ENCODE measurements at places on chromosomes 11 and 22.

DNA sequence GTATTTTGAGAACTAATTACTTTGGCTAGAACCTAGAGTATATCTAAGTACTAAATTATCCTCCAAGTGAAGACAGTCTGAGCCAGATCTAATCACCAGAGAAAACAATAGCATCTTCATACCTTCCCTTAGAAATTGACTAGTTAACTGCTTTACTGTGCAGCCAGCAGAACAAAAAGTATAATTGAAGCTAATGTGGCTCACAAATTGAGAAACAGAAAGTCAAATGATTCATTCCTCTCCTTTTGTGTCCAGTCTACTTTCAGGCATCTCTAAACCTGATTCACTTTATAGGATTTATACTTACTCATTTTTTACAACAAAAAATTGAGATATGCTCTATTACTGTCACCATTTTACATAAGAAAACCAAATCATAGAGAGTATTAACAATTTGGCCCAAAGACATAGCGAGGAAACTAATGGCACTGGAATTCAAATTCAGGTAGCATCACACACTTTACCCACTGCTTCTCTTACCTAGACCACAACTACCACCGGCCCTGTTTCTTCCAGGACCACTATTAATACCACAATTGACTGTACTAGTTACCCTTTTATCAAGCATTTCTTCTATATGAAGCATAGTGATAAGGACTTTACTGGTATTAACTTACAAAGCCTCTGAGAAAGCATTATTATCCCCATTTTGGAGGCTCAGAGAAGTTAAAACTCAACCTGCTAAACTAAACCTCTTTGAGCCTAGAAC lies 1402.6 kb upstream of the TENM4 start:
- DNase-seq, result no peak

- no peak for DNase-seq
Observed at GRCh38 chr11:1784761-1785650, 21.3 kb upstream of the CTSD start.

DNA sequence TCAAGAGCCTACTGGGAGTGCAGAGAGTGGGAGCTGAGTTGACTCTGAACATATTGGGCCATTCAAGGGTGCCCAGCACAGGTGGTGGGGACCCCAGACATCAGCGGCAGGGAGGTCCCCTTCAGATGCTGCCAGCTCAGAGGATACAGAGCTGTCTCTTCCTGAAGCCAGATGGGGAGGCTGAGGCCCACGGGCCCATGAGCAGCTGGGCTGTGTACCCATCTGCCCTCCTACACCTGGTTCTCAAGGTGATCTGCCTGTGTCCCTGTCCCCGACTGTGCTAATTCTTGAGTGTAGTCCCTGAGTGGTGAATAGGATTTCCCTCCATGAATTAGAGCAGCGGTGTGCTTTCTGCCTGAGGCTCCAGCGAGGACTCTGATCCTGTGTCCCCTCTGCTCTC lies 76.3 kb downstream of the MICAL2 start:
- DNase-seq, result no peak

DNA sequence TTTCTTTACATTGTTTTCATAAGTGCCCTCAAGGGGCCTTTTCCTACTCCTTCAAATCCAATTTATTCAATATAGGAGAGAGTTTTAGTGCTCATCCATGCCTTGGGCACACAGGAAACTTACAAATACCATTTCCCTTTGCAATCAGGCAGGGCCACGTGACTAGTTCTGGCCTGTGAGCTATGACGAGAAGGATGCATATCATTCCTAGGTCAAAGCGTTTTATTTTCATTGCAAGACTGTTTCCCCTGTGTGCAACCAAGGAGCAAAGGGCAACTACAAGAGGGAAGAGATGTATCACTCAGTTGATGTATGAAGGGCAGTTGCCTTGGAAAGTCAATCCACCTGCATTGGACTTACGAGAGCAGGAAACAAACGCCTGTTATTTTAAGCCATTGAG lies 1.9 kb upstream of the TRAF6 start:
- DNase-seq, result no peak

DNA sequence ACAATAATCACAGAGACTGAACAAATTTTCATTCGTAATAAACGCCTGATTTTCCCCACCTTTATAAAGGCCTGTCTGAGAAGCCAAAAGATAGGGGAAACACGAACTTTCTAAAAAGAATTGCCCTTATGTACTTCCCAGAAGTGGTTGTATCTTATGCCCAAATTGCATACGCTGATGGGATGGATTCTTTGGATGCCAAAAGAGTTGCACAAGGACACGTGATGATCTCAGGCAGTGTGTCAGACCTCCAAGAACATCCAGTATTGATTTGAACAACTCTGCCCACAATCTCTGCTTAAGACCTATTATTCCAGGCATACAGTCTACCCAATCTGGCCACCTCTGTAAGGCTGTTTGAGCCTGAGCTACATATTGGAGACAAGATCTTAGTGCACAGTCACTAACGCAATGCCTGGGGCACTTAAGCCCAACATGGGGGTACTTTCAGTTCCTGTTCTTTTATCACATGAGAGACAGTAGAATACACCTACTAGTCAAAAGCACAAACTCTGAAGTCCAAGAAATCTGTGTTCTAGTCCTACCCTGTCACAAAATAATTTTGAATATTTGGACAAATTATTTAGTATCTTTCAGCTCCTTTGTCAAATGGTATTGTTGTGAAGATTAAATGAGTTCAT lies 38.9 kb downstream of the OR10A6 start:
- no peak for DNase-seq

DNA sequence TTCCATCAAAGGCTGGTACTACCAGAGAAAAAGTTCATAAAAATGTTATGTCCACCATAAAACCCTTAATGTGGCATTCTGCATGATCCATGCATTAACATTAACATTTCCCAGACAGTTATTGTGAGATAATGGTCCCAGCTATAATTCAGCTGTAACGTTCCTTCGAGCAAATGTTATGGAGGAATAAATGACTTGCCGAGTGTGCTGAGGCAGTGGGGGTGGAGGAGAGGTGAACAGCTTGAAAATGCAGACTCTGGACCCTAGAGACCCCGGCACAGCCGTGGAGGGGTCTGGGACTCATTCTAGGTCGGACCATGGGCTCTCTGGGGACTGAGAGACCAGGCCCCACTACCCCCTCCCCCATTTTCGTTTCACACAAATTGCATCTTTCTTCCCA lies 141.9 kb downstream of the PKNOX2 start:
- no peak for DNase-seq
